Psoas muscle (tissue), 8 donors: ENCODE measurements at places on chromosomes 7 and 10. TPM values are rescaled to one million over a fixed set of nuclear protein-coding genes. Genes with fewer than 3 reads are reported as not detected.
A peak's percentile ranks its signal among the peaks of the same experiment; 100 is the strongest.

AS3MT gene
- total RNA-seq, result 3.0 TPM

SLC26A5 gene
- total RNA-seq, result not detected

TMEM140 gene
- 74.1 TPM for total RNA-seq

TRIM50 gene
- total RNA-seq, result 0.32 TPM

ADAM12 gene
- total RNA-seq, result 0.68 TPM

SORCS3 gene
- not detected for total RNA-seq

FOXP2 gene
- 6.0 TPM for total RNA-seq

UPK3B gene
- 0.48 TPM for total RNA-seq

TAS2R41 gene
- total RNA-seq, result not detected

AASS gene
- 4.1 TPM for total RNA-seq

ABCB1 gene
- total RNA-seq, result 2.4 TPM

INA gene
- total RNA-seq, result not detected

- no peak for DNase-seq
Observed at GRCh38 chr7:123715198-123715597, 33.6 kb downstream of the WASL start.

GRCh38 chr7:85719981-85720953 is 533.4 kb upstream of the SEMA3D start:
- no peak for DNase-seq

GRCh38 chr7:15650787-15651186 is 35.7 kb downstream of the MEOX2 start:
- DNase-seq, result no peak

DNA sequence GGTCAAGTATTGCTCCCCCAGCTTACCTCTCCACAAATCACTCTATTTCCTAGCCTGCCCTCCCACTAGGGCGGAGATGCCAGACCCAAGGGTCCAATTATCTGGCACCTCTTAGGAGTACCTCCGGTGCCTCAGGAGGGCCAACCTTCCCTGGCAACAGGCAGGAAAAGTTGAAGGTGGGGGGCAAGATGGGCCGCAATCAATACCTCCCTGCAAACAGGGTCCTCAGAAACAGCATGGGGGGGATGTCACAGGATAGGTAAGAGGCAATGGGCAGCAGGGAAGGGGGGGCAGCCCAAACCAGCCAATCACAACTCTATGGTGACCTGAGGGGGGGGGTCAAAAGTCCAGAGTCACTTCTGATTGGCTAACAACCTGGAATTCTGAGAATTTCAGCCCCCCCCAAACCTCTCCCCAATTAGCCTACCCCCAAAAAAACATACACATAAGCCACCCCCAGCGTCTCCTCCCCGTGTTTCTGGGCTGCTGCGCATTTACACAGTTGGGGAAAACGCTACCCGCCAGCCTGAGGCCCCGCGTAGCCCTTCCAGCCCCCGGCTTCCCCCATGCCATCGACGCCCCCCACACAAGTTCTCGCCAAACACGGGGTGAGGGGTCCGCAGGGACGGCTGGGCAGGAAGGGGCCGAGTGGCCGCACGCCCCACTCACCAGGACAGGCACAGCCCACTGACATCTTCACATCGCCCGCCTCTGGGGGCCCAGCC is 589 bp downstream of the LDB1 start:
- DNase-seq, result peak; percentile 75

DNA sequence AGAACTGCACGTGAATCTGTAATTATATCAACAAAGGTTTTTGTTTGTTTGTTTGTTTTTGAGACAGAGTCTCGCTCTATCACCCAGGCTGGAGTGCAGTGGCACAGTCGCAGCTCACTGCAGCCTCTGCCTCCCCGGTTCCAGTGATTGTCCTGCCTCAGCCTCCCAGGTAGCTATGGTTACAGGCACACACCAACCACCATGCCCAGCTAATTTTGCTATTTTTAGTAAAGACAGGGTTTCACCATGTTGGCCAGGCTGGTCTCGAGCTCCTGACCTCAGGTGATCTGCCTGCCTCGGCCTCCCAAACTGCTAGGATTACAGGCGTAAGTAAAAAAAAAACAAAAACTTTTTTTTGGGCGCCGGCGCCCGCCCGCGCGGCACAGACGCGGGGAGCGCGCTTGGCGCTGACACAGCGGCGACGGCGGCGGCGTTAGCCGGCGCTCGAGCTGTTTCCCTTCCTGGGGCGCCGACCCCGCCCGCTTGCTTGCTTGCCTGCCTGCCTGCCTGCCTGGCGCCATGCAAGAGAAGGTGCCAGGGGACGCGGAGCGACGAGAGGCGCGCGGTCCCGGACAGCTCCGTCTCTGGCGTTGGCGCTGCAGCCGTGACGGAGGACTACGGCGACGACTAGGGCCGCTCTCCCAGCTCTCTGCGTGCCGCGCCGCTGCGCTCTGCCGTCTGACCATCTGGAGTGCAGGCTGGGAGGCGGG is 171.4 kb upstream of the NUPR2 start:
- DNase-seq, result peak; percentile 29

DNA sequence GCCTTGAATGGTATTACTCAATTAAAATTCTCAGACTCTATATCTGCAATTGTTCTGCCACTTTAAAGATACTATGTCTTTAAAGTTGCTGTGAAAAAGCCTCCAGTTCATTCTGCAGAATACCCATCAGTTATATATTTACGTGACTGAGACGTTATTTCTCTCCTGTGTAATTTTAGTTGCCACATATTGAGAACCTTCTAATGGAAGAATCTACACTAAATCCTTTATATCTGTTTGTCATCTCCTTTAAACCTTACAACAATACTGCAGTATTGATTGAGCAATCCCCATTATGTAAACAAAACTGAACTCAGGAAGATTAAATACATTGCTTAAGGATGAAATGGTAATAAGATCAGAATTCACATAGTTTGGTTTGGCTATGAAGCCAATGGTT is 30.0 kb downstream of the GPR141 start:
- DNase-seq, result no peak

DNA sequence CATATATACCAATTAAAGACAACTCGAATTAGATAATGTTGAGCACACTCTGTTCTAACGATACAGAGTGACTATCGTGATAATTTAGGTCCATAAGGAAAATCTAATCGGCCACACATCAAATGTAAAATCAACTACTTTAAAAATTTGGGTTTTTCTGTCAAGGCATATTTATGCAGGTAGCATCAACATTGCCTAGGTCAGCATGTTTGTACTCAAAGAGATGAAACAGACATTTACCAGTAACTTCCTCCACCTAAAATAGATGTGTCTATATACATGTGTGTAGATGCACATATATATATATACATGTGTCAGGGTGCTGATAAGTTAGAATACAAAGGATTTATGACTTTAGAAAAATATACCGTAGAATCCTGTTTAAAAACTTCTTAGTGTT is 22.0 kb downstream of the PSMC2 start:
- DNase-seq, result no peak

- DNase-seq, result no peak
Observed at GRCh38 chr10:106712988-106713387, 451.5 kb downstream of the SORCS1 start.

GRCh38 chr10:97220355-97220754 is 34.6 kb upstream of the SLIT1 start:
- no peak for DNase-seq

- DNase-seq, result no peak
Observed at GRCh38 chr7:139396323-139396951, 36.7 kb downstream of the LUC7L2 start.

DNA sequence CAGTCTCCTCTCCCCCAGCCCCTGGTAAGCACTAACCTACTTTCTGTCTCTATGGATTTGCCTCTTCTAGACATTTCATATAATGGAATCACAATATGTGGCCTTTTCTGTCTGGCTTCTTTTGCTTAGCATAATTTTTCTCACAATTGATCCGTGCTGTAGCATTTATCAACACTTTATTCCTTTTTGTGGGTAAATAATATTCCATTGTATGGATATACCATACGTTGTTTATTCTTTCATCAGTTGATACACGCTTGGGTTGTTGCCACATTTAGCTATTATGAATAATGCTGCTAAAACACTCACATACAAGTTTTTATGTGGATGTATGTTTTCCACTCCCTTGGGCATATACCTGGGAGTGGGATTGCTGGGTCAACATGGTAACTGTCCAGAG is 25.8 kb downstream of the MCM10 start:
- DNase-seq, result no peak

- peak; percentile 70 for DNase-seq
Observed at GRCh38 chr10:93993782-93994437, at the start of gene PLCE1. Gene PLCE1, plus strand, starts transcription at chr10:93993931. Its CDS starts 37,116 bp downstream, at chr10:94031047.

DNA sequence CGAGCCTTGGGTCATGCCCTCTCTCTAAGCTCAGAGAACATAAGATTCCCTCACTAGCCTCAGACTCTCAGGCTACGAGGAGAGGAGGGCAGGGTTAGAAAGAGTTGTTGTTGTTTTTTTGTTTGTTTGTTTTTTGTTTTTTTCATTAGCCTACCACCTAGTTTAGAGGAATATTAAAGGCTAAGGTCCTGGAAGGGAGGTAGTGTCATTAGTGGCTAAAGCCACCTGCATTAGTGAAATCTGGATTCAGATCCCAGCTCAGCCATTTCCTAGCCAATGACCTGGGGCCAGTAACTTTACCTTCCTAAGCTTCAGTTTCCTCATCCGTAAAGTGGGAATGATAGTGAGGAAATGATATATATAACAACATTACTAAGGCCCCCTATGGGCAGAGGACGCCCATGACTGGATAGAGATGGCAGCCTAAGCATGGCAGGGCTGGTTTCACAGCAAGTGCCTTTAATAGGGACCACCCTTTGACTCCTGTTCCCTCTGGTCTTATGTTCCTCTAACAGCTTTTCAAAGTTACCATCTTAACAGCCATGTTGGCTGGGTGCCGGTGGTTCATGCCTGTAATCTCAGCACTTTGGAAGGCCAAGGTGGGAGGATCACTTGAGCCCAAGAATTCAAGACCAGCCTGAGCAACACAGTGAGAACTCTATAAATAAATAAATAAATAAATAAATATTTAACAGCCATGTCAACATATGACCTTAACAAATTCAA is 5.1 kb downstream of the DDIT4 start:
- no peak for DNase-seq

DNA sequence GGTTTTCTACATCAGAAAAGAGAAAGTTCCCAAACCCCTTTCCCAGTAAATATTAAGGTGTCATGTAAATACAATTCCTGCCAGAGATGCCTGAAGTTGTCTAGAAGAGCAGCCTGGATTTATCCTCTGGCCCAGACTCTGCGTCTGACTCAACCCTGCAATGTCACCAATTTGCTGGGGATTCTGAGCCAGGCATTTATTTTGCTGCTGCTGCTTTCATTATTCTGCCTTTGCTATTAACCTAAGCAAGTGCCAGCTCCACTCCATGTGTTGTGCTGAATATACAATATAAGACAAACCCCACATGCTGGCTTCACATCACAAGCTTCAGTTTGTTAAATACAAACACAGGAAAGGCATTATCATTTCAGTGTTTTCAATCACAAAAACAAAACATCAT is 59.1 kb downstream of the ELAPOR2 start:
- no peak for DNase-seq

DNA sequence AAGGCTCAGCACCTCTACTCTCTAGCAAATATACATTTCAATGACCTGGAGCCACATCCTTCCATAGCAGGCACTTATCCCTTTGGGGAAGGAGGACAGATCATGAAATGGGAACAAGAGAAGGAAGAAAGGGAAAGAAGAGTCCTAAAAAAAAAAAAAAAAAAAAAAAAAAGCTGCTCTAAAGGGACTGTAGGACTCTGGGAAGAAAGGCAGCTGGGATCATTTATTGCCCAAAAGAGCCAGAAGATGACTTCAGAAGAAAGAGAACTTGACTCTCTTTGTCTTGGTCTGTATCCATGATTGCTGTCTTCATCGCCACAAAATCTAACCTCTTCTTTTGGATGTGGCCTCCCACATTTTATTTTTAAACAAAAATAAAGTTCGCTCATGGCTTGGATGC is 203.6 kb upstream of the CELF2 start:
- no peak for DNase-seq

DNA sequence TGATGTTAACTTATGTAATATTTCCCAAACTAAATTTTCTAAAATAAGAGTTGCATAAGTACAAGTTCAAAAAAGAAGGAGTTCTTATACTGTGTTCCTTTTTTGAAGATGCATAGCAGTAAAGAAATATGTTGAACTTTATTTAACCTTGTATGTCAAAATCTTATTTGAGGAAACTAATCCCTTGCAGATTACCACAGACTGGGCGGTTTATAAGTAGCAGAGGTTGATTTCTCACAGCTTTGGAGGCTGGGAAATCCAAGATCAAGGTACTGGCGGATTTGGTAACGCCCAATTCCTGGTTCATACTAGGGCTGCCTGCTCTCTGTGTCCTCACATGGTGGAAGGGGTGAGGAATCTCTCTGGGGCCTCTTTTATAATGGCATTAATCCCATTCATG is 68.5 kb downstream of the GNAT3 start:
- no peak for DNase-seq

DNA sequence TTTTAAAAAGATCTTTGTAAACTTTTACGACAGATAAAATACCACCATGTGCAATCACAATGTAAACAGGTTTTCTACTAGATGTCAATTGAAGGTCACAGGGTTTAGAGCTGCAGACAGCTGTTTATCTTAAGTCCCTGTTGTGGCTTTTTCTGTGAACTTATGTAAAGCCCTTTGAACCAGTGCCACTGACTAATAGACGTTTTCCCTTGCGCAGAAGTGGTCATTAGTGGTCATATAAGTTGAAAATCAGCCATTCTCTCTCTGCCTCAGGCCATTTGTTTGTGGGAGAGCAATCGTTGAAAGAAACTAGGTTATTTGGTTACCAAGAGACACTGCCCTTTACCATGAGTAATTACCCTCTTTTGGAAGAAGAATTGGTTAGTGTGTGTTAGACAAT is 23.9 kb downstream of the CACNB2 start:
- DNase-seq, result no peak

- DNase-seq, result no peak
Observed at GRCh38 chr7:25572423-25572822, 344.1 kb upstream of the NPVF start.

GRCh38 chr10:101130984-101131961 is at the start of gene TLX1:
Gene TLX1, plus strand, starts transcription at chr10:101131300. Its CDS starts 242 bp downstream, at chr10:101131542.
- DNase-seq, result no peak

DNA sequence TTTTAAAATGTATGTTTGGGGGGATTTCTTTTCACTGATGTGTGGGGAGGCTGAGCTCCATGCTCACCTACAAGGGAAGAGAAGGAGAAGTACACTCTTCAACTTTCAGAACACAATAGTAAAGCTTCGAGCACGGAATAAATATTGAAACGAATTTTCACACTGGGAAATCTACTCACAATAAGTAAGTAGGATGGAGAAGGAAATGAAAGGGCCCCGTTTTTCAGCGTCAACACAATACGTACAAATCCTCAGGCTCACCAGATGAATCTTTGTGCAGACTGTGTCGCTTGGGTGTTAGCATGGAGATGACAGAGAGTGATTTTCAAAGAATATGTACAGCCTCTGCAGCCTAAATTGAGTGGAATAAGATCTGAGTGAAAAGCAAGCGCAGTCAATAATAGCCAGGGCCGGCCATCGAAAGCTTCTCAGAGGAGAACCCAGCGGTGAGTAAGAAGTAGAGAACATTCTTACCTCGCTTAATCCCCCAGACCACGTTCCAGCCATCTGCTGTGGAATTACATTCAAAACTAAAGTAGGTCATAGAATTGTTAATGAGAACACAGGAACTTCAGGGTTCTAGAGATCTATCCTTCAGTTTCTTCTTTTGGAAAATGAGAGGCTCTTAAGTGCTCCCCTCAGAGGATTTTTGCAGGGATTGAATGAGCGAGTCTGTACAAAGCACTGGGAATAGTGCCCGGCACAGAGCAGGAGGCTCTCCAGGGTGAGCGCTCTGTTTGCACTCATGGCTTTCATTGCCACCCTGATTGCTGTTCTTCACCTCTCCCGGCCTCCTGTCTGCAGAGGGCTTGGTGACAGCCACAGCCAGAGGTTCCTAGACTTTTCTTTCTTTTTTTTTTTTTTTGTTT is 292.8 kb downstream of the SFMBT2 start:
- no peak for DNase-seq

GRCh38 chr7:45188736-45189135 is 31.1 kb downstream of the RAMP3 start:
- DNase-seq, result no peak
